ENCODE measurements at places on chromosomes 7 and 10.
A peak's percentile ranks its signal among the peaks of the same experiment; 100 is the strongest.

GRCh38 chr10:47061776-47062175, 150.5 kb downstream of the PTPN20 start:
- DNase-seq, result no peak

GRCh38 chr7:156160811-156161210, 348.5 kb upstream of the SHH start:
- no peak for DNase-seq

DNA sequence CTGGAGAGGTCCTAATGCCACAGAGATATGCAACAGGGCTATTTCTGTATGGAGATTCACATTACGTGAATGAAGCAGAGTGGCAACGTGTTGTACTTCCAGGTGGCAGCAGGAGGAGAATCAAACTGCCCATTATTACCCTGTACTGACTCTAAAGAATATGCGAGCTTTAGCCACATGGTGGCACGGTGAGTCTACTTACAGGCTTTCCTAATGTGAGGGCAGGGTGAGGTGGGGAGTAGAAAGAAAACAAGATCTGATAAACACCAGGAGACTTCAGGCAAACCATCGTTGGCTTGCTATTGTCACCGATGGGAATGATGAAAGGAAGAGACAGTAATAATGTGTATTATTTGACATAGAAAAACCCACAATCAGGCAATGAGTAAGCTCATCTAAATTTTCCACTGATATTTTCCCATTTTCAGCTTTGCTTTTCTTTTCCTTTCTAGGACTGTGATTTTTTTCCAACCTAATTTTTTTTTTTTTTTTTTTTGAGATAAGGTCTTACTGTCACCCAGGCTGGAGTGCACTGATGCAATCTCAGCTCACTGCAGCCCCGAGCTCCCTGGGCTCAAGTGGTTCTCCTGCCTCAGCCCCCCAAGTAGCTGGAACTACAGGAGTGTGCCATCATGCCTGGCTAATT, 164.3 kb downstream of the BTAF1 start:
- peak; percentile 87 for DNase-seq

- no peak for DNase-seq
These were observed 86.1 kb downstream of the MKI67 start for GRCh38 chr10:128040096-128040495.

DNA sequence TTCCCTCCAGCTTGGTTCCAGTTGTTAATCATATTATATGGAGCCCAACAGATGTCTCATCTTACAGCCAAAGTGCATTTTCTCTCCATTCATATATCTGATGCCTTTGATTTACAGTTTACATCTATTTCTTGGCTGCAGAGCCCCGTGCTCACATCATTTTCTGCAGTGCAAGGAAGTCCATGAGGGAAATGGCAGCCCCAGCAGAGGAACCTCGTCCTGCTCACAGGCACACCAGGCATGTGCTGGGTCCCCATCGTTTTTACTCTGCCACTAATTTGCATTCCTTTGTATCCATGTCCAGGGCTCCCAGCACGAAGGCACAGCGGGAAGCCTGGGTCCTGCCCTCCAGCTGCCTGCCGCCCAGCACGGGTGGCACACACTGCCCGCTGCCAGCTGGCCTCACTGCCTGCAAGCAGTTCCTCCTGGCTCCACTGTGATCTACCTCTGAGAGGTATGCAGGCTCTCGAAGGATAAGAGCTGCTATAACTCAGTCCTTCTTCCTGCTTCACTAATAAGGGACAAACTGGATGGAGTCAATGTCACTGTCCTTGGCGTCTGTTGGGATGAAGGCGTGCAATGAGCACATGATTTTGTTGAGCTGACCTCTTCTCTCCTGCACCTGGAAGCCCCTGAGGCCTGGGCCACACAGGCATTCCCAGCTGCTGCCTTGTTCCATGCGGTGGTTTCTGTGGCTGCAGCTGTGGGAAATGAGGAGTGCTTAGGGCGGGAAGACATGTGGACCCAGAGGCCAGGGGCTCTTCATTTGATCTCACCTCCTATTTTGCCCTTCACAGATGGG, 583.6 kb upstream of the MGMT start:
- DNase-seq, result no peak

DNA sequence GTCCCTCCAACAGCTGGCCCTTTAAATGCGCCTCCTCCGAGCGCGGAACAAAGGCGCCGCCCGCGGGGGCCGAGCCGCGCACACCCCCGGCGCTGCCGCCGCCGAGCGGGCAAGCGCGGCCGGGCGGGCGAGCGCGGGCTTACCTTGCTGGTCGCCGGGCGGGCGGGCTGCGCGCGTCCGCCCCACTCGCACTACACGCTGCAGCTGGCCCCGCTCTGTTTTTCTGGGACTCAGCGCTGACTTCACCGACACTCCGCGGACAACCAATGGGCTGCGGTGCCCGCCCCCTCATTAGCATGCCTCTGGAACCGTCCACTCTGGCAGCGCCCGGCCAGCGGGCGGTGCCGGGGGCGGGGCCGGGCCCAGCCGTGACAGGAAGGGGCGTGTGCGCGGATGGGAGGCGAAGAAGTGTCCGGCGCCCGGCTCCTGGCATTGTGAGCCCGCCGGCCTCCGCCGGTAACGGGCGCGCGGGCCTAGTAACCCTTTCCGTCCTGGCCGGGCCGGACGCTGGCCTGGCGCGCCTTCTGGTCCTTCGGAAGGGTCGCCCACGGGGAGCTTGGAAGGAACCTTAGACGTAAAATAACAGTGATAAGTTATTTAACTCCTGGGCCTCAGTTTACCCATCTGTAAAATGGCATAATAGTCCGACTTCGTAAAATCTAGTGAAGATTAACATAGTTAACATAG, at the start of gene SORBS1:
SORBS1 (minus strand) TSS at position 195 of the 687 bp plus-strand sequence. CDS start 120,236 bp downstream, outside the sequence.
- peak; percentile 95 for DNase-seq

- no peak for DNase-seq
These were observed 76.1 kb downstream of the SKIDA1 start for GRCh38 chr10:21449288-21449966.

DNA sequence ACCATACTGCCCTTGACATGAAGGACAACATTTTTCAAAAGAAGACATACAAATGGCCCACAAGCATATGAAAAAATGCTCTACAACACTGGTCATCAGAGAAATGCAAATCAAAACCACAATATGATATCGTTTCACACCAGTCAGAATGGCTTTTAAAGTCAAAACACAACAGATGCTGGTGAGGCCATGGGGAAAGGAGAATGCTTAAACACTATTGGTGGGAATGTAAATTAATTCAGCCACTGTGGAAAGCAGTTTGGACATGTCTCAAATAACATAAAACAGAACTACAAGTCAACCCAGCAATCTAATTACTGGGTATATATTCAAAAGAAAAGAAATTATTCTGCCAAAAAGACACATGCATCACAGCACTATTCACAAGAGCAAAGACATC, 4.2 kb upstream of the NT5C3A start:
- DNase-seq, result no peak

- DNase-seq, result no peak
These were observed 150.3 kb downstream of the AUTS2 start for GRCh38 chr7:69748530-69748929.

DNA sequence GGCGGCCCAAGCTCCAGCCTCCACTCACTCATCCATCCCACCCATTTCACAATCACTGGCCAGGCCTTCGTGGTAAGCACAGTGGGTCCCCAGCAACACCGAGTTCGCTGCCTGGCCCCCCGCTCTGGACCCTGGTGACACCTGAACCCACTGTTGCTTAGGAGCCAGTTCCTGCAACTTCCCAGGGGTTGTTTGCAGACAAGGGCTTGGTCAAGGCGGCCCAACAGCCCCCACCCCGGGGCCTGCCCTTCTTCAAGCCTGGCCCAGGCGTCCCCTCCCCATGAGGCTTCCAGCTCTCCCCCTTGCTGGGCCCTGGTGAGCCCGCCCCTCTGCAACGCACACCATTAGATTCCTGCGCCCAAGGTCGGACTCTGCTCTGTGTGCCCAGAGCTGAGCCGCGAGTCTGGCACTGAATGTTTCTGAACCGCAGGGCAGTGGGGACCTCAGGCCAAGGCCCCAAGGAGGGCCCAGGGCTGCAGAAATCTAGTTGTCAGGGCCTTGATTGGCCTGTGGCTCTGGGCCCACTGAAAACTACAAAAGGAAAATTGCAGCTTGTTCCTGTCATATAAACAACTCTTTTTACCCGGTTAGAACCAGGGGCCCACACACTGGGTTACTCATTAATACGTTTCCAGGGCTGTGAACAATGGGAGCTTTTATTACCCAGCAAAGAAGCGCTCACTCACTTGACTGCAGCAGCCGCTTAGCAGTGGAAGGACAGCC, 2.1 kb upstream of the COX19 start:
- no peak for DNase-seq

DNA sequence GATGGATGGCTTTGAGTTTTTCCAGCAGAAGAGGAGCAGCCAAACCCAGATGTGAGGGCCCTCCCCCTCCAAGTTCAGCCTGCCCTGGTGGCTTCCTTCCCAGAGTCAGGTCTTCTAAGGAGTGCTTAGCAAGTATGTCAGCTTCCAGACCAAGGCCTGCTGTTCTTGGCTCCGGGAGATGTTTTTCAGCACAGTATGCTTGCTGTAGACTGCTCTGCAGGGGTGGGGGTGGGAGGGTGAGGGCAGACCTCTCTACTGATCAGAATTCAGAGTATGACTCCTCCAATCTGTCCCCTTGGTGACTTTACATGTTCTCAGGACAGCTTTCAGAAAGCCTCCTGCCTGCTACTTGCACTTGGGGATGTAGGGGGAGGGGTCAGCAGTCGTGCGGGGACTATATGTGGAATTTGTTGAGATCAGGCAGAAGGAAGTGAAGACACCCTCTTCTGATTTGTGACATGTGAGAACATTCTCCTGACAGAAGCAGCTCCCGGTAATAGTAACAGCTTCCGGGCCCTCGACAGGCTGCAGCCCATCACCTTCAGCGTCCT, 516.4 kb upstream of the ZMIZ1 start:
- no peak for DNase-seq

GRCh38 chr10:131017566-131018285, 293.8 kb downstream of the TCERG1L start:
- DNase-seq, result no peak

GRCh38 chr10:5404208-5405041, at the start of gene TUBAL3:
TUBAL3 (minus strand) TSS chr10:5404828; CDS start chr10:5404792, 36 bp downstream.
- DNase-seq, result no peak

- DNase-seq, result no peak
These were observed 33.7 kb downstream of the CTTNBP2 start for GRCh38 chr7:117839507-117839906.

DNA sequence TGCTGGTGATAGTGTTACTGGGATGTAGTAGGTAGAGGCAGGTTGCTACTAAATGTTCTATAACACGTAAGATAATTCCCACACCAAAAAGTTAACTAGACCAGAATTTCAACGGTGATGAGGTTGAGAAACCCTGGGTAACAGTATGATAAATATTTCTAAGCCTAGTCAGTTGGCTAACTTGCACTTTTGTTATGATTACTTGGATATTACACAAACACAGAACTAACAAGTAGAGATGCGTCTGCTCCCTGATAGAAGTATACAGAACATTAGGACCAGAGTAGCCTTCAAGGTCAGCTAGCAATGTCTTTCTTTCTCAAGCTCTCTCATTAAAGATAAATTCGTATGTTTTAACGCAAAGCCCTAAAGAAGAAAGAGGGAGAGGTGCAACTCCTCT, 86.2 kb upstream of the FZD8 start:
- no peak for DNase-seq

- DNase-seq, result no peak
These were observed 16.7 kb upstream of the KLF6 start for GRCh38 chr10:3801558-3802192.

DNA sequence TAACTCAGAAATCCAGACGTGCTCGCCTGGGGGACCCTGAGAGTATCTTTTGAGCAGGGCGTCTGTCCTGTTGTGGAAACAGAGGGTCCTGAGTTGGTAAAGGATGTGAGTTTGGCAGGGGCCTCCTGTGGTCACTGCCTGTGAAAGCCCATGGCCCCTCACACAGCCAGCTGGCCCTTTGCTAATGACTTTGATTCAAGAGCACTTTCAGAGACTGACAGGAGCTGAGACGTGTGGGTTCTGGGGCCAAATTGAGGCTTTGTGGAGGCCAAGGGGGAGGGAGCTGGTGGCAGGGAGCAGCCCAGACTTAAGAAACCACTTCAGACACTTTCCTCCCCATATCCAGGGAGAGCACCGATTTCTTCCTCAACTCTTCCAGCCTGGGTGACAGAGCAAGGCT, 459.4 kb upstream of the FOXK1 start:
- no peak for DNase-seq

- peak; percentile 20 for DNase-seq
These were observed at the start of gene PIP4K2A for GRCh38 chr10:22714479-22715289. PIP4K2A (minus strand) TSS chr10:22714578; CDS start chr10:22714326, 252 bp downstream.

DNA sequence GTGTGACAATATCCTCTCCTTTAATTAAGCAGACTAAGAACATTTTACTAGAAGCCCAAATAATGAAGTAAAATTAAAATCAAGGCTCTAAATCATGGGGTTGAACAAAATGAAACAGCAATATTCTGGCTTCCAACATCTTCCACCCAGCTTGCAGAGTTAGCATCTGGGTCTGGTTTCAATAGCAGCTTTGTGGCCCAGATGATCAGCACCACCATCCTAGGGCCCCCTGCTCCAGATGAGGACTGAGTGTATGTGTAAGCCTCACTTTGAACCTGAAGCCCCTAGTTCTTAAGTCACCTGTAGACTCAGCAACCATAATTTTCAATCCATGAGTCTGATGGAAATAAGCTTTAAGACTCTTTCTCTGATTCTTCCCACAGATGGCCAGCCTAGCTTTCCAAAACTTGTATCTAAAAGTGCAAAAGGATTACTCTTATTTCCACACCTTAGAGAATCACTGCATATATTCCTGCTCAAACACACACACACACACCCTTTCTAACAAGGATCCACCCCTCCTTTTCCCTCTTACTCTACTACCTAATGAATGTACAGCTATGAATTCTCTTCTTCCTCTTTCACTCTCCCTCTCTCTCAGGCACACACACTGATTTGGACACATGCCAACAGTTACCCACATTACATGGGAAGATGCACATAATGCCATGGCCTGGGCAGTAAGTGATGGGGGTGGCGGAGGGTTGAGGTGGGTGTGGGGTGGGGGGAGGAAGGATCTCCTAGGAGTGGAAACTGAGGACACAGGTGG, 3.5 kb downstream of the DENND11 start:
- DNase-seq, result no peak

DNA sequence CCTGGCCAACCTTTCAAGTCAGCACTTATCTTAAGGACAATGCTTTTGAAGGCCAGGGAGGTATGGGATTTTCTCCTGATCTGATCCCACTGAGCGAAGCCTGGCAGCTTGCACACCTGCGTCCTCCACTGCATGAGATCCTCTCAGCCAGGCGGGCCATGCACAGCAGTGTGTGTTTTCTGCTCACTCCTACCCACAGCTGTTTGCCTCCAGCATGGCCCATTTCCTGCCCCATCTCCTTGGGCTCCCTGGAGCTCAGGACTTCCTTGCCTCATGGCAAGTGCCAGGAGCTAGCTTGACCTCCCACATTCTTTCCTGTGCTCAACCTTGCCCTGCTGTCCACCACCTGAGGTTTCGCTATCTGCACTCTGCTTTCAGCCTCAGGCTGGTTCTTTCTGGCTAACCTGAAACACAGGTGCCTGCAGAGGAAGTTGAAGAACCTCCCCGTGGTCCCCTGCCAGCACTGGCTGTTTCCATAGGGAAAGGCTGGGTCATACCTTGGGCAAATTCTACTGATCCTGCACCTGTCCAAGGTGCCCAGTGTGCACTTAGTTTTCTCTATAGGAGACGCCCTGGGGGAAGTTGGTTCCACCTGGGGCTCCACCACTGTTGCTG, 43.9 kb upstream of the EEPD1 start:
- DNase-seq, result no peak

- no peak for DNase-seq
These were observed 24.0 kb upstream of the STEAP2 start for GRCh38 chr7:90187507-90188050.
